ENCODE measurements at places on chromosomes 12 and 14.

DNA sequence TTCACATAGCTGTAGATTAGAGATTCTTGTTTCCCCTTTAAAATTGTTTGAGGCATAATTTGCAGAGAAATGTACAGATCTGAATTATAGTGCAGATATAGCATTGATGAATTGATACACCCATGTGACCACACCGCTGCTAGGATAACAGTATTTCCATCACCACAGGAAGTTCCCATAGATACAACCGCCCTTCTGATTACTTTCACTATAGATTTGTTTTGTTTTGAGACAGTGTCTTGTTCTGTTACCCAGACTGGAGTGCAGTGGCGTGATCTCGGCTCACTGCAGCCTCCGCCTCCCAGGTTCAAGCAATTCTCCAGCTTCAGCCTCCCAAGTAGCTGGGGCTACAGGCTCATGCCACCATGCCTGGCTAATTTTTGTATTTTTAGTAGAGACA lies 8.8 kb upstream of the ASPG start:
- DNase-seq, result no peak

GRCh38 chr14:95891742-95892141 lies 15.1 kb downstream of the TUNAR start:
- no peak for DNase-seq

- no peak for DNase-seq
These were observed 82.8 kb upstream of the RASSF8 start for GRCh38 chr12:25875661-25876060.

GRCh38 chr12:120757949-120758348 lies 32.3 kb downstream of the ACADS start:
- DNase-seq, result no peak

- no peak for DNase-seq
These were observed 77.7 kb downstream of the PPP2R5C start for GRCh38 chr14:101839236-101839635.

DNA sequence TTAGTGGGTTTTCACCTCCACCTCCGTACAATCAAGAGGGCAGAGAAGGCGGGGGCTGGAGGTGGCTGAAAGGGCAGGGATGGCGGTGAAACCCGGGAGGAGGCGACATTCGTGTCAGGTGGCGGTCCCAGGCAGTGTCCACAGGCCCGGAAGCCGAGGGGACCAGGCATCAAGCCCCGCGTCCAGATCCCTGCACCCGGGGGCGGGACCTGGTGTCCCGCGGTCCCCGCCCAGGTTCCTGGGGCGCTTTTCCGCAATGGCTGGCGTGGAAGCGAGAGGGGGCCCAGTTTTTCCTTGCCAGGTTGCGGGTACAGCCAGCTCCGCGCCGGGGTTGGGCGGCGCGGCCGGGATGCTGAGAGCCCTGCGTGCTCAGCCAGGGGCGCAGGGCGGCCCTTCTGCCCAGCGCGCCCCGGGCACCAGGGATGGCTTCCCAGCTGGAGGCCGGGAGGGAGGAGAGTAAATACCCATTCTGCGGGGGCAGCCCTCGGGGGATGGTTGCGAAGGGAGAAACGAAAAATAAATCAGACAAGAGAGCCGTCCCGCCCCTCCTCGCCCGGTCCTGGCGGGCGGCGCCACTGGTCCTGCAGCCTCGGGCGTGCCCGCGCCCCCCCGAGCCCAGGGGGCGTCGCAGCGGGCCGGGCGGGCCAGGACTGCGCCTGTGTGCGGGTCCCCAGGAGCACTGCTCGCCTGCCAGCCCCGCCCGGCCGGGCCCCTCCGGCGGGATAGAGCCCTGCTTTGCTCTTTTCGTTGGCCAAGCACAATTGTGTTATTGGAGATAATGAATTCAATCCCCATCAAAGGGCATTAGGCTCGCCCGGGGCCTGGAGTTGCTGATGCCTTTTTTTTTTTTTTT lies 11.5 kb downstream of the FOXA1 start:
- DNase-seq, result no peak

DNA sequence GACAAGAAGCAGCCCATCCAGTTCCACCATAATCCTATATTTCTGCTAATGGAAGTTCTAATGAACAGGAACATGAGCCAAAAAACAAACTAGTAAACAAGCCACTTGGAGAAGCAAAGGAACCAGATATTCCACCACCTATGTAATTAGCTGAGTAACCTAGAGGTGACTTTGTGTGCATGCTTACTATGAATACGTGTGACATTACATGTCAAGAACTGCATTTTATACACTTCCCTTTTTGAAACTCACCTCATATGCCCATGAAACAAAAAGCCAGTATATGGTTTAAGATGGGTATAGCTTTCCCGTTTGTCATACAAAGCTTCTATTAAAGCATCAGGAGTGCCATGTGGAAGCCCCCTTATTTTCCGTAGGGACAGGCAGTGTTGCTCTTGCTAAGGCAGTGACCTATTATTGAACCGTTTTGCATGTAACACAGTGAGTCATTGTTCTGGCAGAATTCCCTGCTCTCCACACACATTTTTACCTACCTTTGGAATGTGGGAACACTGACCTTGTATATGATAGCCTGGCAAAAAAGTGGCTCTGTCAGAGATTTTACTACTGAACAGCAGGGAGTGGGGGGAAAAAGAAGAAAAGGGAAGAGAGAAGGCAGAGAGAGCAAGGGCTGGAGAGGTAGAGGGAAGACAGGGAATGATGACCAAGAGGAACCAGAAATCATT lies 34.8 kb upstream of the FRMD6 start:
- DNase-seq, result no peak

DNA sequence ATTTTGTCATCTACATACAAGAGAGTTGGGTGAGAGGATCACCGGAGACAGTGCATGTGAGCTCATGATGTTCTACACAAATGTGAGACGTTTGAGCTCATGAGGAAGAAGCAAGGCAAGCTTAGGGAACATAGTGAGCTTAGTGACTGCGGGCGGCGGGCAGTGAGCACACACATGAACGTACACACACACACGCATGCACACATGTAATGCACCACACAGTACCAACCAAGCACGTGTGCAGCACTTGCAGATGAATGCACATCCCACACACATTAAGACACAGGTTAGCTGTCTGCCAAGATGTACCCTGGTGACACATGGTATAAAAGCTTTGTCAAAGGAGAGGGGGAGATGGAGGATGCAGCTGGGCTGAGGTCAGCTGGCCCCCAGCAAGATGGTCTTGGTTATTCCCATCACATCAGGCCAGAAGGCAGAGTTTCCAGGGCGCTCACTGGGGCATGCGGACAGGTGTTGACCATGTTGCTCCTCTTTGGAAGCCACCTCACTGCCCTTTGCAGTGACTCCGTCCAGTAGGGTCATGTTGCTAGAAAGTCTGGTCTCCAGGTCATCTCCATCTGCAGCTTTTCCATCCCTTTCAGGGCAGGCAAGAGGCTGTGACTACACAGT lies 8.7 kb upstream of the CACNA2D4 start:
- DNase-seq, result no peak

- no peak for DNase-seq
These were observed 71.1 kb downstream of the C2CD5 start for GRCh38 chr12:22473212-22473611.

- DNase-seq, result no peak
These were observed 43.0 kb upstream of the SYCP3 start for GRCh38 chr12:101782273-101782731.

DNA sequence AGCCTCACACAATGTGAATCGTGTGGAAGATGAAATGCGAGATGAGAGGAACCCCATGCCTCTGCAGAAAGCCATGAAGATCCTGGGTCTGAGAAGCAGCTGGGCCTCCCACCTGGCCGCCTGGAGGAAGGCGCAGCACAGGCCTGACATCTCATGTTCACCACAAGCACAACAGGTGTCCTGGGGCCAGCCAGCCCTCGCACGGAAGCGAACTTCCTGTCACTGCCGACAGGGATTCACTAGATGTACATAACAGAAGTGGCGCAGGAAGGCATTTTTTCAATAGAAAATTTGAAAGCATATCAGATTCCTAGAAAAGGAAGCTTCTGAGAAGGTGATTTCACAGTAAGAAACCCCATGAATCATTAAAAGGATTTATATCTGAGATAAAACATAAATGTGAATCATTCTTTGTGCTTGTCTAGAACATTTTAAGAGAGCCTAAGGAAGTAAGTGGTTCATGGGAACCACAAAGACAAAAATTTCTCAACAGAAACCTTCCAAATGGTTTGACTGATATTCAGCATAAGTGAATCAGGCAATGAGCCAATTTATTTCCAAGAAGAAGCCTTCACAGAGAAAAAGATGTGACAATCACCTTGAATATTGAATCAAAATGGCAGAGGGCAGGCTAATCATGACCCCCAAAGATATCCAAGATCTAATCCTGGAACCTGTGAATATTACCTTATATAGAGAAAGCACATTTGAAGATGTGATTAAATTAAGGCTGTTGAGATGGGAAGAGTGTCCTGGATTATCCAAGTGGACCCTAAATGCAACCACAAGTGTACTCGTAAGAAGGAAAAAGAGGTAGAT lies 311.9 kb downstream of the DUSP6 start:
- DNase-seq, result peak; percentile 54

GRCh38 chr12:31974673-31975072 lies 15.5 kb downstream of the RESF1 start:
- DNase-seq, result no peak

GRCh38 chr12:51395283-51396230 lies 4.4 kb upstream of the GALNT6 start:
- no peak for DNase-seq

DNA sequence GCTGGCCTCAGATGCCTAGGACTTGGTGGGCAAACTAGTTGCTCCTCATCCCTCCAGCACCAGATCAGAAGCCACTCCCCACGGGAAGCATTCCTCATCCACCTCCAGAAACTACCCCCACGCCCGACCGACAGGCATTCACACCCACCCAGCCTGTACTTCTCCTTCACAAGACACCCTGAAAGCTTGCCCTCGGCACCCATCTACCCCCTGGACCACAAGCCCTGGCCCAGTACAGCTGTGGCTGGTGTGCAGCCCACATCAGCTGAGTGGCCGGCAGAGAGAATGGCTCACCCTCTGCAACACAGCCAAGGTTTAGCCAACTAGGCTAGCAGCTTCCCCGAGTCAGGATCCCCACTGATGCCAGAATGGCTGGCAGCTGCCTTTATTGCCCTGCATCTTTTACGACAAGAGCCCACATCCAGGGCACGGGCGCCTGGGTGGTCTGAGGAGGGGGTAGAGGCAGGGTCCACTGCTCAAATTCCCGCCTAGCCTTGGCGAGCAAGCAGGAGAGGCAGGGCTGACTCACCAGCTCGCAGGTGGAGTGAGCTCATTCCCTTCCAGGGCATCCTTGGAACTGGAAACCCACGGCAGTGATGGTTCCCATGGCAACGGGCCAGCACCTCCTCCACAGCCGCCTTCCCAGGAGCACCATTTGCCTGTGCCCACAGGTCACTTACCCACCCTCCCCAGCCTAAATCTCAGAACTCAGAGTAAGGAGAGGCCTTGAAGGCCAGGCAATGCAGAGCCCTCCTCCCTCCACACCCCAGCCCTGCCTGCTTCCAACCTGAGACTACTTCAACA lies 17.1 kb downstream of the ACTN1 start:
- DNase-seq, result no peak

DNA sequence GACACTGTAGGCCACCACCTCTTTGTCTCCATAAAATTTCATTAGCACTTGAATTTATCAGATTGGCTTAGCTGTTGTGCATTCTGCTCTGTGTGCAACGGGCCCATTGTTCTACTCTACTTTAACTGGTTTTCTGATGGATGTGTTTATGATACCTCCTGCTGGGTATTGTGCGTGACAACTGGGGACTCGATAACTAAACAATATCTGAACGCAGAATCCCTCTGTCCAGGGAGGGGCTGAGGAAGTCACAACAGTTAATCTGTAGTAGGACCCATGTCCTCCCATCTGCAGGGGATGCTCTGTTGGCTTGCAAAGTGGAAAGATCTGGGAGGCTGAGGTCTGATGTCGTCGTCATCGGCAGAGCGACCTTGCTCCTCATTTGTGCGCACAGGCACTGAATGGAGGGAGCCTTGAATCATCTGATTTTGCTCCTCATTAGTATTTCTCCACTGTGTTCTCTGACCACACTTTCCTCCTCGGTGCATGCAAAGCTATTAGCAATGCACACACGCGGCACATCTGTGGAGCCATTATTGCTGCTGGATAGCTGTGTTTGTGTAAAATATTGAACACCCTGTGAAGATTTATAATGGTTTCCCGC lies 422.5 kb downstream of the NRXN3 start:
- no peak for DNase-seq

DNA sequence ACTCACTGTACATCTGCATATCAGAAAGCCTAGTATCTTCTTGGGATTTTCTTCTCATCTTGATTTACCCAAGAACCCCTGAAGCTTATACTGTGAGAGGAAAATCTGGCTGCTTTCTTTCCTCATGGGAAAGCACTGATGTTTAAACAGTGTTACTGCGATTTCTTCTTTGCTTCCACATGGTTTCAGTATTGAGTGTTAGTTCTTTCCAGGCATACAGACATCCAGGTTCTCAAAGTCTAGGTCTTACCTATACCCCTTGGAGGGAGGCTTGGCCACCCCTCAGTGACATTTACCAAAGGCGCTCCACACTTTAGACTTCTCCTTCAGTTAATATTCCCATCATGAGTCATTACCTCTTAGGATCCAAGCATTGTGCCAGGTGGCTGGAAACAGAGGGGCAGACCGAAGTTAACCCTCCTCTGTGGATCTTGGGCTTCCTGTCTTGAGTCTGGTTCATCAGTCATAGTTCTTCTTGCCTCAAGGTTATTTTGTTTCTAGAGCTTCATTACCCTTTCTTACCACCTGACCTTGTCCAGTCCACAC lies 79.1 kb downstream of the TMEM117 start:
- DNase-seq, result no peak

- DNase-seq, result peak; percentile 31
These were observed 16.3 kb downstream of the GLTP start for GRCh38 chr12:109863847-109864712.

GRCh38 chr12:22467190-22467589 lies 77.2 kb downstream of the C2CD5 start:
- no peak for DNase-seq

DNA sequence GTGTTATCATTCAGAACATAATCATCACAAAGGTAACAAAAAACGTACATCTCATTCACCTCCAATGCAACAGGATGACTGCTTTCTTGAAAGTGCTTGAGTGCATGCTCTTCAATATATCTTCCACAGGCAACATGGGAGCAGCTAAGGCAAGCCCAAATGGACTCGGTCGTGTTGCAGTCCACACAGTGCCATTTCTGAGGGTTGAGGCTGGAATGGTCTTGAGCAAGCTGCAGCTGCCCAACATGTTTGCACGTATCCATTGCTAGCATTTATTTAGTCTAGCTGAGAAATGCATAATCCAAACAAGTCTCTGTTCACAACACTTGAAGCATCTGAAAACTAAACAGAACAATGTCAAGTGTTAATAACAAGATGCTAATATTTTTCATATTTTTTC lies 17.3 kb downstream of the USP44 start:
- DNase-seq, result no peak

GRCh38 chr12:97283297-97283696 lies 179.3 kb upstream of the RMST start:
- DNase-seq, result no peak

DNA sequence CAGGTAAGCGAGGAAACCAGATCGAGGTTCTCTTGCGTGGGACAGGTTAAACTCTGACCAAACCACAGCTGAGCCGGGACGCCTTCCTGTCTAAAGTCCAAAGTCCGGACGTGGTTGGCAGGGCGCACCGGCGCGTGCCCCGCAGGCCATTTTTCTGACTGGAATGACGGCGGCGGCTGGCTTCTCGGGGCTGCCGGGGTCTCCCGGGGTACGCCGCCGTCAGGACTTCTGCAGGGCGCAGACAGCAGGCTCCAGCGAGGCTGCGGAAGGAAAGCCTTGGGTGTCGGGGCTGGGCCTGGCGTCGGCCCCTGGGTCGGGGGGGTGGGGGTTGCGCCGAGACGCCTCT lies 32.8 kb downstream of the MIA2 start:
- DNase-seq, result peak; percentile 79

GRCh38 chr14:33307691-33308251 lies 369.1 kb downstream of the NPAS3 start:
- DNase-seq, result peak; percentile 78
